Activated naive CD8-positive, alpha-beta T cell treated with anti-CD3 and anti-CD28 coated beads, Interleukin-2, amount 10 ng/mL, durations not matched to agents 7 days and 5 days (primary cell): ENCODE measurements at places on chromosomes 11 and 22. TPM values are rescaled to one million over a fixed set of nuclear protein-coding genes. Genes with fewer than 3 reads are reported as not detected.
A peak's percentile ranks its signal among the peaks of the same experiment; 100 is the strongest.

DNA sequence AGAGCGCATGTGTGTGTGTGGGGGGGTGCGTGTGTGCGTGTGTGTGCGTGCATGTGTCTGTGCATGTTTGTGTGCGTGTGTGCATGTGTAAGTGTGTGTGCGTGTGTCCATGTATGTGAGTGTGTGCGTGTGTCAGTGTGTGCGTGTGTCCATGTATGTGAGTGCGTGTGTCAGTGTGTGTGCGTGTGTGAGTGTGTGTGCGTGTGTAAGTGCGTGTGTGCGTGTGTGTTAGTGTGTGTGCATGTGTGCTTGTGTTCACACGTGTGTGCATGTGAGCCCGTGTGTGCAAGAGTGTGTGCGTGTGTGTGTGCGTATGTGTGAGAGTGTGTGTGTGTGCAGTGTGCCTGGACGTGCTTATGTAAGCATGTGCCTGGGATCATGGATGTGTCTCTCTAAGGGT is 14.7 kb upstream of the APOL6 start:
- no peak overlapping the region for H3K4me3 ChIP-seq
- H3K27me3 ChIP-seq: no peaks in the 10 kb centered on the region
- DNase-seq: no peak
- H3K27ac ChIP-seq: peak overlapping the region; percentile 53

The LIN7C gene
- total RNA-seq: 23.7 TPM

- H3K4me1 ChIP-seq: no peaks in the 10 kb centered on the region
- H3K27ac ChIP-seq: no peak overlapping the region
- no peak for DNase-seq
- peaks cover 51% of the 10 kb centered on the region for H3K27me3 ChIP-seq
- no peak overlapping the region for H3K4me3 ChIP-seq
These were observed 45.6 kb upstream of the EHF start for GRCh38 chr11:34575261-34575660.

- DNase-seq: no peak
- H3K27ac ChIP-seq: no peak overlapping the region
- no peaks in the 10 kb centered on the region for H3K27me3 ChIP-seq
- no peaks in the 10 kb centered on the region for H3K36me3 ChIP-seq
- H3K4me3 ChIP-seq: no peak overlapping the region
These were observed 406.5 kb upstream of the CCDC90B start for GRCh38 chr11:83692675-83693074.

DNA sequence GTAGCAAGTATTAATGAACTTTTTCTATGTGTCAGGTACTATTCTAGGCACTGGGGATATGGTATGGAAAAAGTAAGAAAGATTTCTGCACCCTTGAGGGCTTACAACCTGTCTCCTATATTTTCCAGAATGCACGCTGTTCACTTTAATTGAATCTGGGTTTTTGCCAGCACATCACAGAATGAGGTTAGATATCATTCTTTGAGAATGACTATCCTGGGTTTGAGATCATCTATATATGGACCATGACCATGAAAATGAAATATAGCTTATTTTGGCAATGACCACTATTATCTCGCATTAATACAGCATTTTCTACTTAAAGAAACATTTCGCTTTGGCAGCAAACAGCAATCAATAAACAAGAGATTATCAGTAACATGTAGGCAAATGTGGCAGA is 46.9 kb downstream of the C11orf71 start:
- no peaks in the 10 kb centered on the region for H3K4me1 ChIP-seq
- no peak overlapping the region for H3K27ac ChIP-seq
- no peak for DNase-seq
- no peak overlapping the region for H3K4me3 ChIP-seq
- peaks cover 15% of the 10 kb centered on the region for H3K27me3 ChIP-seq

The GLB1L2 gene
- 1.7 TPM for total RNA-seq

DNA sequence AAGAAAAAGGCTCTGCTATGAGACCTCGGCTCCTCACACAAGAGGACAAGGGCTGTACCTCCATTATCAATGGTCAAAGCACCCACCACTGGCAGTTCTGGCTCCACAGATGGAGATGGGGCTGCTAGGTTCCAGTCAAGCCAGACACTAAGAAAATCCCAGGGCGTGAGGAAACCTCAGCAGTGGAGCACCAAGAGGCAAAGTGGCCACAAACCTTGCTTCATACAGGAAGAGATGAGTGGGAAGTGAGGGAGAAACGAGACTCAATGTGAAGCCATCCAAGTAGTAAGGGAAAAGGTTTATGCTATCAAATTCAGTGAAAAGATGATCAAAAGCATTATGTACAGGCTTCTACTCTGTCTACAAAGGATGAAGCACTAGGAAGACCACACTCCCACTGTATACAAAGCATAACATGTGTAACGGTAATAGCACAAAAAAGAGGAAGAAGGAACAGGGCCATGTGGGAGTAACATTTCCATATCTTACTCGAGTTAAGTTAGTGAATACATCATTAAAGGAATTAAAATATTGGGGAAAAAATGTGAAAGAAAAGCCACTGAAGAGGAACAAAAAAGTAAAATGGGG is 27.0 kb downstream of the POLDIP3 start:
- peaks cover 5% of the 10 kb centered on the region for H3K4me1 ChIP-seq
- no peak overlapping the region for H3K27ac ChIP-seq
- H3K4me3 ChIP-seq: no peak overlapping the region
- H3K36me3 ChIP-seq: peaks cover 24% of the 10 kb centered on the region

DNA sequence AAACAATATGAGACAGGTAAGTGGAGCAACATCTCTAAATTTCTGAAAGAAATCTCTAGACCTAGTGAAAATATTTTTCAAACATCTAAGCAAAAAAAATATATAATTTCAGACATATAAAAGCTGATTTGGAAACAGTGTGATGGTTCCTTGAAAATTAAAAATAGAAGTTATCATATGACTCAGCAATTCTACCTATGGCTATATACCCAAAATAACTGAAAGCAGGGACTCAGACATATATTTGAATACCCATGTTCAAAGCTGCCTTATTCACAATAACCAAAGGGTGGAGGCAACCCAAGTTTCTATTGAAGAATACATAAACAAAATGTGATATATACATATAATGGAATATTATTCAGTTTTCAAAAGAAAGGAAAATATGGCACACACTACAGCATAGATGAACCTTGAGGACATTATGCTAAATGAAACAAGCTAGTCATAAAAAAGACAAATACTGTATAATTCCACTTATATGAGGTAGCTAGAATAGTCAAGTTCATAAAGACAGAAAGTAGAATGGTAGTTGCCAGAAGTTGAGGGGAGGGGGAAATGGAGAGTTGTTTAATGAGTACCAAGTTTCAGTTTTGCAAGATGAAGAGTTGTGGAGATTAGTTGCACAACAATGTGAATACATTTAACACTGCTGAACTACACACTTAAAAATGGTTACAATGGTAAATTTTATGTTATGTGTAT is 300.4 kb downstream of the TTC28 start:
- H3K27ac ChIP-seq: no peak overlapping the region
- H3K36me3 ChIP-seq: peaks cover 6% of the 10 kb centered on the region
- H3K4me1 ChIP-seq: peaks cover 12% of the 10 kb centered on the region
- no peak for DNase-seq
- no peak overlapping the region for H3K4me3 ChIP-seq
- no peaks in the 10 kb centered on the region for H3K27me3 ChIP-seq
